ENCODE measurements at places on chromosomes 4 and X. TPM values are rescaled to one million over a fixed set of nuclear protein-coding genes. Genes with fewer than 3 reads are reported as not detected.

Gene NWD2
- 0.22 TPM for total RNA-seq

Gene EXOC1L
- not detected for total RNA-seq

Gene SHROOM3
- 0.33 TPM for total RNA-seq

Gene MAGEC3
- total RNA-seq = not detected

Gene MAGED2
- 90.1 TPM for total RNA-seq

Measured in subcutaneous adipose tissue (tissue), 4 donors.